AG04450 (cell line): ENCODE measurements at places on chromosomes 11 and 22. TPM values are rescaled to one million over a fixed set of nuclear protein-coding genes. Genes with fewer than 3 reads are reported as not detected.

DNA sequence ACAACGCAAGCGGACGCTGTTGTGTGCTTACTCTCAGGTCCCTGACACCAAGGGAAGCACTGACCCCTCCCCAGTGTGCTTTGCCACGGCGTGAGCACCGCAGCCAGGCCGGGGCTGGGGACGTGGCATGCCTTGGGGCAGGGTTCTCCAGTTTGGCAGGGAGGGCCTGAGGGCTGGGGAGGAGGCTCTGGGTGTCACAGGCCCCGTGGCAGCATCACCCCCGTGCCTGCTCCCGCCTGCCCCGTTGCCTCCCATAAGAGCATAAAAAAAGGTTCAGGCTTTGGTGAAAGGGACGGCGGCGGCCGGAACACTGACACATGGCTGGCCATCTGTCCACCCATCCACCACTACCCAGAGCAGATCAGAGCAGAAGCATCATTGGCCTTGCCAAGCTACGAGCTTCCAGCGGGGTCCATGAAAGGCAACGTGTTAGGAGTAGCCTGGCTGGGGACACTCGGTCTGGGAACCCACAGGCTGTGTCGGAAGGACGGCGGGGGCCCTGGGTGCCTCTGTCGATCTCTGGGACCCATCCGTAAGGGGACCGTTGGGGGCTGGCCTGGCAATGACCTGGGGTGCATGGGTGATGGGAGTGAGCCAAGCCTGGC is 183.0 kb downstream of the IGLL1 start:
- DNase-seq = no peak

GRCh38 chr11:74257959-74258553 is 53.4 kb downstream of the P4HA3 start:
- DNase-seq = peak; percentile 55

DNA sequence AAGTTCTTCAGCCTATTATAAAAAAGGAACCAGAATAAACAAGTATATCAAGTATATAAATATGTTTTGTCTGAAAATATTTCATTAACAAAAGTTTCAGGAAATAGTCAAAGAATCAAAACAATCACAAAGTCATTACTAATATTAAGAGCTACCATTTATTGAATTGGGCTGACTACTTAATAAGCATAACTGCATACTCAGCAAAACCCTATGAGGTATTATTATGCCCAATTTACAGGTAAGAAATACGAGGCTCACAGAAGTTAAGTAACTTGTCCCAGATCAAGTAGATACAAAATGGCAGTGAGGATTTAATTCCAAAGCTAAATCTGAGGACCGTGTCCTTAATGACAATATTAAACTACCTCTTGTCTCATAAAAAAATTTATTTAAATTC is 52.2 kb downstream of the EIF3M start:
- DNase-seq = no peak

DNA sequence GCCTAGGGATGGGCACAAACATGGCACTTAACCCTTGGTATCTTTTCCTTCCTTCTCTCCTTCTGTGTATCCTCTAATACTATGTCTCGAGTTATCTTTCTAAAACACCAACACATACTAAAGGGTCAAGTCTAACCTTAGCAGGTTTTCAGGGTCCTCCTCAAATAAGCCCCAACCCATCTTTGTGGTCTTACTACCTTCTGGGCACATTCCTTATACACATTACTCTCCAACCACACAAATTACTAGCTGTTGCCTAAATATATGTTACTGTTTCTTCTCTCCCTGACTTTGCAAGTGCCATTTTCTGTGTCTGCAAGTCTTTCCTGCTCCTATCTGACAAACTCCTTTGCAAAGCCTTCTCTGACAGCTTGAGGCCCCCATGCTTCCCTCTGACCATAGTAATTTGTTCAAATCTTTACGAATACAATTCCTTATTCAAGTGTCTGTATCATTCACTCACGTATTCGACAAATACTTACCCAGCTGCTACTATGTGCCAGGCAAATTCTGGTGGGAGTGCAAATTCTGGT is 15.8 kb upstream of the NUP160 start:
- no peak for DNase-seq

GRCh38 chr11:67372993-67373647 is at the start of gene CLCF1:
TSS of gene CLCF1 (minus strand) at chr11:67373598. CDS start at chr11:67373539, 59 bp downstream.
- no peak for DNase-seq

GRCh38 chr11:85821636-85822035 is 10.7 kb upstream of the SYTL2 start:
- DNase-seq = no peak

DNA sequence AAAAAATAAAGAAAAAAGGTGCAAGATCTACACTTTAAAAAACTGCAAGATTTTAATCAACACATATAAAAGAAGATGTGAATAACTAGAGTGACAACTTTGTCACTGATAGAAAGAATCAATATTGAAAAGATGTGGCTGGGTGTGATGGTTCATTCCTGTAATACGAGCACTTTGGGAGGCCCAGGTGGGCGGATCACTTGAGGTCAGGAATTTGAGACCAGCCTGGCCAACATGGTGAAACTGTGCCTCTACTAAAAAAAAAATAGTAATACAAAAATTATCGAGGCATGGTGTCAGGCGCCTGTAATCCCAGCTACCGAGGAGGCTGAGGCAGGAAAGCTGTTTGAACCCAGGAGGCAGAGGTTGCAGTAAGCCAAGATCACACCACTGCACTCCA is 21.0 kb upstream of the FBLN1 start:
- no peak for DNase-seq

CASP1 gene
- 31.0 and 36.2 TPM in 2 replicates for polyA plus RNA-seq

DNA sequence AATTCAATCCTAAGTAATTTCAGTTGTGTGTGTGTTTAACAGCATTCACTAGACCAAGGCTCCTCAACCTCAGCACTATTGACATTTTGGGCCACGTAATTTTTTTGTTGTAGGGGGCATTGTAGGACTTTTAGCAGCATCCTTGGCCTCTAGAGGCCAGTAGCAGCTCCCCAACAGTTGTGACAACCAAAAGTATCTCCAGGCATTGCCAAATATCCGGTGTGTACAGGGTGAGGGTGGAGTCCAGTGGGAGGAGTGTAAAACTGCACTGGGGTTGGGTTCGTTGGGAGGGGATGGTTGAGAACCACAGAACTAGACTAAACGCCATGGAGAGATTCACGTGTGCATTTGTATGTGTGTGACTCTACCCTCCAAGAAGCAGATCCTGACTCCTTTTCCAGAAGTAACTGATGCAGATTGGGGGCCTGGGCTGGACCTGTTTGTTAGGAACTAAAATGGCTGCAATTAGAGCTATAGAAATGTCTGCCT is 5.9 kb upstream of the PHF21A start:
- no peak for DNase-seq

CADM1 gene
- 70.7 and 77.8 TPM in 2 replicates for polyA plus RNA-seq

- DNase-seq = no peak
These were observed 628 bp downstream of the CHKB start for GRCh38 chr22:50581950-50582492.

OR4D10 gene
- not detected in 2 replicates for polyA plus RNA-seq

ARHGAP8 gene
- 0.10 and 0.16 TPM in 2 replicates for polyA plus RNA-seq

DNA sequence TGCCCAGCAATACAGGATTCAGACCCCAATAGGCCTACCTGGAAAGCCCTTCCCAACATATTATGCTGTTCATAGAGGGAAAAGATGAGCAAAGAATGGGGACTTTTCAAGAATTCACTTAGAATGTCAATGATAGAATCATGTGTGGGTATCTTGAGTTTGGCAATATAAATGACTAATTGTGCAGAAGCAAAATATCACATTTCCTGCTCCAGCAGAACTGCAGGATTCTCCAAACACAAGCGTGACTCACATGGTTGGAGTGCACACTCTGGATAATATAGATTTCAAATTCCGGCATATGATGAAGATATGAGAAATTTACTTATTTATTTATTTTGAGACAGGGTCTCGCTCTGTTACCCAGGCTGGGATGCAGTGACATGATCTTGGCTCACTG is 12.5 kb upstream of the APOL5 start:
- peak; percentile 85 for DNase-seq

DNA sequence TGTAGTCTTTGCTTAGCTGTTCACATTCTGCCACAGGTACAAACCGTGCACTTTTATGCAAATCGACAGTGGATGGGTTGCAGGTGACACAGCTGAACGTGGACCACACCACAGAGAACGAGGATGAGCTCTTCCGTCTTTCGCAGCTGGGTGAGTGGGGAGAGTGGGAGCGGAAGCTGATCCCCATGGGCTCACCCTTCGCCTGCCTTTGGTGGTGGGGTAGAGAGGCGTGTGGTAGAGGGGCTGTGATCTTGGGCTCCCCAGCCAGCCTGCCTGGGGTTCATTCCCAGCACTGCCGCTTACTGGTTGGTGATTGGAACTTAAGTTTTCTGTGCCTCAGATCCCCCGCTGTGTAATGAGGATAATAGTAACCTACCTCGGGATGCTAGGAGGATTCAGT is 19.1 kb downstream of the TAB1 start:
- DNase-seq = no peak

ABCC8 gene
- polyA plus RNA-seq = not detected in 2 replicates
